Activated CD8-positive, alpha-beta T cell treated with anti-CD3 and anti-CD28 coated beads for 36 hours (primary cell): ENCODE measurements at places on chromosomes 1 and 21.
A peak's percentile ranks its signal among the peaks of the same experiment; 100 is the strongest.

- DNase-seq: peak; percentile 67
These were observed 104.0 kb upstream of the OLIG2 start for GRCh38 chr21:32921632-32922230.

DNA sequence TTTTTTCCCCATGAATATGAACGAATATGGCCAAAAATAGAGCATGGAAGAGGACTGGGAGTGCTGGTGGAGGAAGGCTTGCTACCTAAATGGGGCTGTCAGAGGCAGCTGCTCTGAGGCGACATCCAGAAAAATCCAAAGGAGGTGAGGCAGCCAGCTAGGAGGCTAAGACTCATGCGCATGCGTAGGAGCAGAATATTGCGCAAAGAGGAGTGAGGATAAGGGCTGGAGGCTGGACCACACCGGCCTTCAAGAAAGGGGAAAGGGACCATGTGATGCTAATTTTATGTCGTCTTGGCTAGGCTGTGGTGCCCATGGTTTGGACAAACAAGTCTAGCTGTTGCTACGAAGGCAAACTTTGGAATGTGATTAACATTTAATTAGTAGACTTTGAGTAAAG is 30.5 kb downstream of the HEYL start:
- no peak for DNase-seq

- DNase-seq: no peak
These were observed 51.5 kb upstream of the TNFSF4 start for GRCh38 chr1:173258479-173259264.

DNA sequence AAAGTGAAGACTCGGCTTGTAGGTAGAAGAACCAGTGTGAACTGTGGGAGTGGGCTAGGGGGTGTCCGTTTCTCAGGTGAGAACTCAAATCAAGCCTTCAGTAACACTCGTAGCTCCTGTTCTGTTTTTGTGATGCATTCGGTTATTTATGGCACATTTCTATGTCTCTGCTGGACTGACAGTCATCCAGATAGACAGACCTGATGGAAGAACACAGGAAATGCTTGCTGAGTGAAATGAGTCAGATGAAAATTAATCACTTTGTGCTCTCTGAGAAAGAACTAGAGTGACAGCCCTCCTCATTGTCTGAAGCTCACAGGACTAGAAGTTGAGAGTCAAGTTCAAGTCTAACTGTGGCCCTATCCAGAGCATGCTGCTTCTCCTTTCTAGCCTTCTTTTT is 360.1 kb upstream of the PLXNA2 start:
- DNase-seq: no peak

DNA sequence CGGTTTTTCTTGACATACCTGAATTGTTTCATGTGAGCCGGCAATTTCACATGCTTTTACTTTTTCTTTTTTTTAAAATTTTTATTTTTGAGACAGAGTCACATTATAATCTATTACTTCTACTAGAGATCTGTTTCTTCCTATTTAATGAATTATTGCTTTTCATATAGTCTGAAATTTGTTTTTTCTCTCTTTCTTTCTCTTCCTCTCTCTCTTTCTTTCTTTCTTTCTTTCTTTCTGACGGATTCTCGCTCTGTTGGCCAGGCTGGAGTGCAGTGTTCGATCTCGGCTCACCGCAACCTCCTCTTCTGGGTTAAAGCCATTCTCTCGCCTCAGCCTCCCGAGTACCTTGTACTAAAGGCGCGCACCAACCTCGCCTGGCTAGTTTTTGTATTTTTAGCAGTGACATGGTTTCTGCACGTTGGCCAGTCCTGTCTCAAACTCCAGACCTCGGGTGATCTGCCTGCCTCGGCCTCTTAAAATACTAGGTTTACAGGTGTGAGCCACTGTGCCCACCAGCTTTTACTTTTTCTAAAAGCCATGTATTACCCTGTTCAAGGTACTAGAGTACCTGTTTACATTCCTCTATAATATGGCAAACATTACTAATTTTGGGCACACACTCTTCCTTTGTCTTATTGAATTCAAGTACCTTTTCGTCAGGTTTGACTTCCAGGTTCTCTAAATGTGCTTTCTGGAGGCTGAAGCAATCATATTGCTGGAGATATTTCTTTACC is 86.5 kb upstream of the RHOU start:
- no peak for DNase-seq

- no peak for DNase-seq
These were observed 154.5 kb downstream of the DENND1B start for GRCh38 chr1:197620714-197621163.

- DNase-seq: no peak
These were observed 26.3 kb upstream of the EPB41 start for GRCh38 chr1:28887835-28888682.

DNA sequence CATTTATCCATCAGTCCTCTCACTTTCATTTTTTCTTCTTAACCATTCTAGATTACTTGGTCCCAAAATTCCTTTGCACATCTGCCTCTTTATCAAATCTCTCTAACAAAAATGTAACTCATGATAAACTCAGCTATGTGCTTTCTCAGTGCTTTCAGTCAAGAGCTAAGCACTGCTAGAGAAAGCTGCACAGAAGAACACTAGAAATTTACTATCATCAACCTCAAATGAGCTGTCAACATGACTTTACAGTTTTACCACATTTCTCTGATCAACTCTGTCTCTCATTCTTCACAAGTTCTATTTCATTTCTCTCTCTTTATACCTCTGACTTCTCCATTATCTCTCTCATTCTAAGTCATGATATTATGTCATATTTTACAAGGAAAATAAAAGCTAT is 54.2 kb upstream of the PRKACB start:
- no peak for DNase-seq

- DNase-seq: no peak
These were observed 41.9 kb upstream of the H6PD start for GRCh38 chr1:9192578-9193232.

GRCh38 chr1:42646056-42646455 is 12.2 kb upstream of the PPIH start:
- no peak for DNase-seq

DNA sequence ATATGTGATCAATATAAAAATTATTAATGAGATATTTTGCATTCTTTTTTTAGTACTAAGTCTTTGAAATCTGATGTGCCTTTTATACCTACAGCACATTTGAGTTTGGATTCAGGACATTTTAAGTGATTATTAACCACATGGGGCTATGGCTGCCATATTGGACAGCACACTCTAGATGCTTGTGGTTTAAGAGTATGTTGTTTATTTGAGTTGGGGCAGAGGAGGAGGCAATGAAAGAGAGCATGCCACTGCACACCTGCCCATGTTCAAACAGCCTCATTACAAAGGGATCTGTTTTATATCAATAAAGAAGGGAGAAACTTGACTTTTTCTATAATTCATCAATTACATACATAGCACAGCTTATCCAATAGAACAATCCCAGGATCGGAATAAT is 99.4 kb upstream of the EDEM3 start:
- DNase-seq: no peak

DNA sequence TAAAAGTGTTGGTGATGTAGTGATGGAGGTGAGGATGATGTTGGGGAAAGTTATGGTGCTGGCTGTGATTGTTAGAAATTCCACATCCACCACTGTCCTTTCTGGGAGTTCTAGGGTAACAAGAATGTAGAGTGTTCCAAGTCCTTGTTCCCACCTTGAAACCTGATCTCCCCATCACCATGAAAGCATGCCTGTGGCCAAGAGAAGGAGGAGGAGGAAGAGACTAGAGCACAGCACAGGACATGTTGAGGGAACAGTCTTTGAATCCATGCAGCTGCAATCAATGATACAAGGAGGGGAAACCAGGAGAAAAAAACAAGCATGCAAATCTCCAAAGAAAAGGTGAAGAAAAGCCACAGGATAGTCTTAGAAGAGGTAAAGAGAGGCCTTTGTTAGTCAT is 45.9 kb upstream of the ARTN start:
- DNase-seq: no peak

- DNase-seq: peak; percentile 37
These were observed 11.1 kb downstream of the ECE1 start for GRCh38 chr1:21278860-21279845.

DNA sequence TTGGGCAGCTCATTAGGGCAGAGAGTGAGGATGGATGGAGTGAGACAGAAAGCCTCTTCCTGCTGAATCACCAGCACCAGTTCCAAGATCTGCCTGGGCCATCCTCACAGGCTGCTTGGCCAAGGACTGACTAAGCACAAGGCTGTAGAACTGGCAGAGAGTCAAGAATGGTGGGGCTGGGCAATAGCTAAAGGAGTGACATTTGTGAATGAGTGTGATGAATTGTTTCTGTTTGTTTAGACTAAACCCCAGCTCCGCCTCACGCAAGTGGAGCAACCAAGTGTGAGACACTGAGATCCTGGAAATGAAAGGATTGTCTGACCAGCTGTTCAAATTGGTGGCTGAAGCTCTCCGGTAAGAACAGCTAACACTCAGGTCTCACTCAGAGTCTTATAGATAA is 38.6 kb downstream of the BRINP2 start:
- DNase-seq: no peak

DNA sequence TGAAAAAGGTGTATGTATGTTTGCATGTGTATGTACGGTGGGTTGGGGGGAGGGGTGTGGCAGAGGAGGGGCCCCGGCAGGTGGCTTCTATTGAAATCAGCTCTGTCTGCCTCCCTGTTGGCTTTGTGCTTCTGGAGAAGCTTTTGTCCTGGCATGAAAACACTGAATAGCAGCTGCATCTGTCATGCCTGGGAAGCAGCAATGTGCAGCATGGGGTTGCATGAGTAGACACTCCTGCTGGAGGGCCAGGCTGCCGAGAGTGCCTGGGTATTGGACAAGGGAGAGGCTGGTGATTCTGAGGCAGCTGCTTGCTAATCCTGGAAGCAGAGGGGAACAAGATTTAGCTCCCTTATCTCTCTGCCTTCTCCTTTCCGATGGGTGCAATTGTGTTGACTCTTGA is 20.5 kb downstream of the MAPKAPK2 start:
- no peak for DNase-seq

DNA sequence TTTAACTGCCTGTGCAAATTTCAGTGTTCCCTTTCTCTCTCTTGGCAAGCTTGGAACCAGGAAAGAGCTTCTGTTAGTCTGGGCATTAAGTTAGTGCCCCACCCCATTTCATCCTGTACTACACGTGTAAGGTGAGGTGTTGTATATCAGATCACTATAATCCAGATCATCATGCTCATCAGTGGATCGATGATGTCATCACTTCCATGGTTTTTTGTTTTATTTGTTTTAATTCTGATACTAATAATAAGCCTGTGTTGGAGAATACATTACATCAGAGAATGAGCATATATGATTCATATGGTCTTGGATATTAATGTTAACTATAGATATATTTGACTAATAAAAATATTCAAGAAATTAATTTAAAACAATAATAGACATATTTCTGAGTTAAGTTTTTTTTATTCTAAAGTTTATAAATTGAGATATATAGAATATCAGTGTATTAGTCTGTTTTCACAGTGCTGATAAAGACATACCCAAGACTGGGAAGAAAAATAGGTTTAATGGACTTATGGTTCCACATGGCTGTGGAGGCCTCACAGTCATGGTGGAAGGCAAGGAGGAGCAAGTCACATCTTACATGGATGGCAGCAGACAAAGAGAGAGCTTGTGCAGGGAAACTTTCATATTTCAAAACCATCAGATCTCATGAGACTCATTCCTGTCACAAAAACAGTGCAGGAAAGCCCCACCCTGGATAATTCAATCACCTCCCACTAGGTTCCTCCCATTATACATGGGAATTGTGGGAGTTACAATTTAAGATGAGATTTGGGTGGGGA is 588.3 kb upstream of the B3GALT2 start:
- peak; percentile 5 for DNase-seq

GRCh38 chr1:241702442-241703373 is 50.6 kb downstream of the WDR64 start:
- no peak for DNase-seq

GRCh38 chr1:241839369-241839979 is 8.5 kb upstream of the EXO1 start:
- no peak for DNase-seq

GRCh38 chr1:44640200-44640853 is 34.0 kb downstream of the TMEM53 start:
- DNase-seq: no peak

GRCh38 chr1:26164036-26164860 is 4.5 kb downstream of the C1orf232 start:
- peak; percentile 49 for DNase-seq

GRCh38 chr1:104574620-104575019 is 824.9 kb downstream of the AMY1C start:
- no peak for DNase-seq

GRCh38 chr1:114502080-114502479 is 8.9 kb downstream of the TRIM33 start:
- DNase-seq: no peak

- DNase-seq: no peak
These were observed 917 bp downstream of the MEX3A start for GRCh38 chr1:156081180-156081916.

DNA sequence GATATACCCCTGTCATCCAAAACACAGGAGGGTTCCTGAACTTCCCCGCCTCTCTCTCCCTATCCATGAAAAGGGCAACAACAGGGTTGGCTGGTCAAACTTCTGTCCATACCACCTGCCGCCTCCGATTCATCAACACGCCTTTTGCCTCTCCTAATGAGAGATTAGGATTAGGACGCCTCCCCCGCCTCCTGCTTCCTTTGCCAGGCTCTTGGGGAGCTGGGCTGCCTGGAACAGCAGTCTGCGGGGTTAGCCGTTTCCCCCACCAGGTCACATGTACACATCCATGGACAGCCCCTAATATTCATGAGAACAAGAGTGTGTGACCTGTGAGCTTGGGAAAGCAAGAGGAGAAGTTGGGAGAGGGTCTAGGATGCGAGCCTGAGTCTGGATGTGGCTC is 2.3 kb upstream of the OPTC start:
- no peak for DNase-seq

DNA sequence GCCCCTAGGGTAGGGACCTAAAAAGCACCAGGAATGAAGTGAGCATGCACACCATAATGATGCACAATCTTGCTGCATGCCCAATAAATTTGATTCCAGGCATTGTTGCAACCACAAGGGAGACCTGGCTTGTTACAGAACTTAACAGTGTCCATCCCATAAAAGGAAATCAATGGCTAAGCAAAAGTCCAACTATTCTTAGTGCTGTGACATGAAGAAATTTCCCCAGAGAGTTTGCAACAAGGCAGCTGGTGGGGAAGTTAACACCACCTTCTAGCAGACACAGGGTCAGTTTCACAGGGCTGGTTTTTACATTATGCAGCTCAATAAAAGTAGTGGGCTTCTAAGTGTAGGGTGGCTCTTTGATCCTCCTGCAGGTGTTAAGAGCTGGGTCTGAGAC is 221.1 kb downstream of the KCNJ6 start:
- no peak for DNase-seq

DNA sequence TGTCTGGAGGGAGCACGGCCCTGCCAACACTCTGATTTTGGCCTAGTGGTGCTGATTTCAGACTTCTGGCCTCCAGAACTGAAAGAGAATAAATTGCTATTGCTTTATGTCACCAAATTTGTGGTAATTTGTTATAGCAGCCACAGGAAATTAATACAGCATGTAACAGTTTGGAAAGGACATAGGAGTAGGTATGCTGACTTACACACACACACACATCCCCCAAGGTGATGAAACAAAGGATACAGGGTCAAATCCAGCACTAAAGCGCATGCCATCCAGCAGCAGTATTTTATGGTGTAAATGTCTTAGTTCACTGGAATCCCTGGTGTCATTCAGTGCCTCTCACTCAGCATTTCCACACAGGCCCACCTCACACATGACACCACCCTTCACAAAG is 72.2 kb upstream of the MAN1A2 start:
- no peak for DNase-seq

GRCh38 chr1:200039849-200040474 is 12.5 kb downstream of the NR5A2 start:
- no peak for DNase-seq

- peak; percentile 52 for DNase-seq
These were observed 86.9 kb upstream of the KCNE2 start for GRCh38 chr21:34276711-34277425.

GRCh38 chr1:157119448-157119847 is 18.7 kb downstream of the ETV3 start:
- DNase-seq: no peak
